Stimulated activated CD4-positive, alpha-beta T cell treated with anti-CD3 and anti-CD28 coated beads, Interleukin-4, amount 100 ng/mL, for 24 hours (primary cell): ENCODE measurements at places on chromosomes 4 and X.
A peak's percentile ranks its signal among the peaks of the same experiment; 100 is the strongest.

DNA sequence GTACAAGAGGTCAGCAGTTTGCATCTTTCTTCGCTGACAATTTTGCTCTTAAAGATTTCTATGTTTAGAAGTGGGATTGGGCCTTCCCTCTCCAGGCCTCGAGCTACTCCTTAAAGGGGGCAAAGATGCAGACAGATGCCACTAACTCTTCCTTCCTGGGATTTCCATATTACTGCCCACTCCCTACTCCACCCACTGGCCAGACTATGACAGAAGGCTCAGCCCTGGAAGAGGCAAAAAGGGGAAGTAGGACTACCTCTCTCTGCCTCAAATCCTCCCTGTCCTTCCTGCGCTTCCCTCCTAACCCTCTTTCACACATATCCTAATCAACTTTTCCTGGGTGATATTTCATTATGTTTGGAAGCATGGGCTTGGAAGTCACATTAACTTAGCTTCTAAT, 58.3 kb downstream of the EVC2 start:
- no peak for DNase-seq

GRCh38 chr4:100076753-100077152, 113.5 kb downstream of the DDIT4L start:
- DNase-seq = no peak

DNA sequence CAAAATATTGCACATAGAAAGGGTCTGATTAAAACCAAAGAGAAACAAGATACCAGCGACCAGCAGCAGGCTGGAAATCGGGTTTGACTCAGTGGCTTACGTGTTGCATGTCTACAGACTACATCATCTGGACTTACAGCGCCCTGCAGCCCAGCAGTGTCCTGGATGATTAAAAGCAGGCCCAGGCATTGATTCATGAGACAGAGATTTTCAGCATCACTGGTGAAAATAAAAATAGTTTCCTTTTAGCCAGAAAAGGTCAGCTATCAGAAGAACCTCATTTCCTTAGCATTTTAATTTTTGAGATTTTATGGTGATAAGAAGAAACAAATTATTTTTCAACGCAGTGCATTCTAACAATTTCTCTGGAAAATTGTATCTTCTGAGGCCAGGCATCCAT, 190.6 kb downstream of the PTTG2 start:
- no peak for DNase-seq

- DNase-seq = peak; percentile 74
These were observed 92.0 kb upstream of the TNIP3 start for GRCh38 chr4:121255986-121256750.

GRCh38 chr4:120218981-120219380, 152.3 kb upstream of the MAD2L1 start:
- no peak for DNase-seq

- no peak for DNase-seq
These were observed 31.3 kb upstream of the ANXA5 start for GRCh38 chr4:121728066-121728465.
